Chondrocyte (in vitro differentiated cells): ENCODE measurements at places on chromosomes 6 and 20.

DNA sequence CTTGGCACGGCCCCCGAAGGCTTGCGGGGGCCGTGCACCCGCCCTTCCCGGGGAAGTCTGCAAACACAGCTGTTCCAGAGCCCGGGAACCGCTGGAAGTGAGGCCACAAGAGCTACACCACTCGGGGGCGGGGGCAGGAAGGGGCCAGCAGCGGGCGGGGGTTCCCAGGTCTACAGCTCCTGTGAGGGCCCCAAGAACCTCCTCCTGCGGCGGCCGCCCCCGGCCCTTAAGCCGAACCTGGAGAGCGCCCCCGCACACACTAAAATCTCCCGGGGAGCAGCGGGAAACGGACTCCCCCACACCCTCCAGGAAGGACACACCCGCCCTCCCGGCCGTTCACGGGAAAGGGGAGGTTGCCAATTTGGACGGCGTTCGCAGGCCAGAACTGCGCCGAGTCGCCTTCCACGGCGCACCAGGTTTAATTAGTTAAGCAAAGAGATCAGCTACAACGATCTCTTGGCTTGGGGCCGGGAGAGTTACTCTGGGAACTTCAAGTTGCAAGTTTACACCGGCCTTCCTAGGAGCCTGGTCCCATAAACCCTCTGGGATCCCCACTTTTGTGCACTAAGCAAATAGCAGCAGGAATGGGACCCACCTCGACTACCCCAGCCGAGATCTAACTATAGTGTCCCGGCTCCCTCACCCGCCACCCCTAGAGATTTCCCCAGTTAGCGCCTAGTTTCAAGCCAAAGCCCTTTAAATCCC lies 1.7 kb downstream of the JAG1 start:
- no peak for DNase-seq
- H3K27me3 ChIP-seq, result no peaks in the 10 kb centered on the region
- H3K4me1 ChIP-seq, result peaks cover 53% of the 10 kb centered on the region

DNA sequence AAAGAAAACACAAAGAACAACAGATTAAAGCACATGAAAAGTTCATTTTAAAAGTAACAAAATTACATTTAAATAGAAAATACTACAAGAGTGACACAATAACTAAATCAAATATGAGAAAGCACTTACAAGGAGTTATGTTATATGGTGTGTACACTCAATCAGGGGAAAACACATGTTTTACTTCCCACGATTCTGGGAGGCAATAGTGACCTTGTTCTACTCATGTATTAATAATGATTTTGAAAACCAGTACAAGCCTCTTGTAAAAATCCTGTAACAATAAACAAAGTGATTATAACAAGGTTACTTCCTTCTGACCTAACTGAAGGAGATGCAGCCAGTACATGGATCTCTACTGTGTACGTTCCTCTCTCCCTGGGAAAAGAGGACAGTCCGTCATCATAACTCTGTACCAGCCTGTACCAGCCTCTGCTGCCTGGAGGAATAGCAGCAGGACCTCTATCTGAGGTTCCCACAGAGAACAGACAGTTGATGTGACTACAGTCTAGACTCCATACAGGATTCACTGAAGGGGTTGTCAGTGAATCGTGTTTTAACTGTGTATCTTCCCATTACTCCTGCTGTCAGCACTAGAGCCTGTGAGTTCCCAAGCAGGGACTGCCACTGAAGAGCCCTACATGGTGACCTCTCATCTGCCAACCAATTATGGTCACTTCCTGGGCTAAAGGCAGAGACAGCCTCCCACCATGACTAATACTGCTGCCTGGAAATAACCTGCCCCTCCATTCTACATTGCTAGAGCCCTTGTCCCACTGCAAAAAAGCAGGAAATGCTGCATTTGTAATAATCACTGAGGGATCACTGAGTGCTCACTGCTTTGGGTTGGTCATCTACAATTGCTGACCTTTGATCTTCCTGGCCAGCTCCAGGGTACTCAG lies 149.7 kb downstream of the KIF16B start:
- H3K27ac ChIP-seq, result no peak overlapping the region
- no peaks in the 10 kb centered on the region for H3K27me3 ChIP-seq
- H3K4me3 ChIP-seq, result no peak overlapping the region

DNA sequence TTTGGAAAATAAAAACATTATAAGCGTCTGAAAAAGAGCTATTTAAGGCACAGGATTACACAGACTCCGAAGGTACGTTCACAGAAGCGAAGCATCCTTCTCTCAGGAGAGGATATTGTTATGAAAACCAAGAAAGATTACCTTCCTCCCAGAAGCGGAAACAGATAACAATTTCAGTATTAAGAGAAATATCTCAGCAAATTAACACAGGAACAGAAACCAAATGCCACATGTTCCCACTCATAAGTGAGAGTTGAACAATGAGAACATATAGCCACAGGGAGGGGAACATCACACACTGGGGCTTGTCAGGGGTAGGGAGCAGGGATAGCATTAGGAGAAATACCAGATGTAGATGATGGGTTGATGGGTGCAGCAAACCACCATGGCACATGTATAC lies 109.7 kb downstream of the CDK19 start:
- no peaks in the 10 kb centered on the region for H3K36me3 ChIP-seq
- H3K4me1 ChIP-seq, result peaks cover 8% of the 10 kb centered on the region
- no peak for DNase-seq
- H3K4me3 ChIP-seq, result no peak overlapping the region

DNA sequence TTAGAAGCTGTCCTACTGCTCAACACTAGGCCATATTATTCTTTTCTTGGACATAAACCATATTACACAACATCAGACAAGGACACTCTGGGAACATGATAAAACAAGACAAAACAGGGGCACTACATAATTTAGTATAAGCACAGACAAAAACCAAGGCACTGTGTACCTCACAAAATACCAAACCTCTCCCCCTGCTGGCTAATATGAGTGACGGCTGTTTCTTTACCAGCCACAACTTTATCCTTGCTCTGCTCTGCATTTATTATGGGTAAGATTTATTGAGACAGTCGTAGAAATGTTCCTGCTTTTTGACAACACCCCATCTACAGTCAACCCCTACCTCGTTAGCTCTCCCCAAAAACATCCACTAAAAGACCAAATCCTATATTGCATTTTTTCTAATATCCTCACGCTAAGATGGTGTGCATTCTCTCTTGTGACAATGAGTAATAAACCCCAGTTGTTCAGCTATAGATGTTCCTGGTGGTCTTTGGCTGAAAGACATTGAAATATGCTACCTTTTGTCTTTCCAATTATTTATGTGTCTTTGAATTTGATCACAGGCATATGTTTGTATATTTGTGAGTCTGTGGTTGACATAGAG lies 23.8 kb upstream of the POLR1H start:
- H3K4me1 ChIP-seq, result no peaks in the 10 kb centered on the region
- no peaks in the 10 kb centered on the region for H3K27me3 ChIP-seq
- peaks cover 4% of the 10 kb centered on the region for H3K36me3 ChIP-seq
- DNase-seq, result no peak
- no peak overlapping the region for H3K4me3 ChIP-seq

DNA sequence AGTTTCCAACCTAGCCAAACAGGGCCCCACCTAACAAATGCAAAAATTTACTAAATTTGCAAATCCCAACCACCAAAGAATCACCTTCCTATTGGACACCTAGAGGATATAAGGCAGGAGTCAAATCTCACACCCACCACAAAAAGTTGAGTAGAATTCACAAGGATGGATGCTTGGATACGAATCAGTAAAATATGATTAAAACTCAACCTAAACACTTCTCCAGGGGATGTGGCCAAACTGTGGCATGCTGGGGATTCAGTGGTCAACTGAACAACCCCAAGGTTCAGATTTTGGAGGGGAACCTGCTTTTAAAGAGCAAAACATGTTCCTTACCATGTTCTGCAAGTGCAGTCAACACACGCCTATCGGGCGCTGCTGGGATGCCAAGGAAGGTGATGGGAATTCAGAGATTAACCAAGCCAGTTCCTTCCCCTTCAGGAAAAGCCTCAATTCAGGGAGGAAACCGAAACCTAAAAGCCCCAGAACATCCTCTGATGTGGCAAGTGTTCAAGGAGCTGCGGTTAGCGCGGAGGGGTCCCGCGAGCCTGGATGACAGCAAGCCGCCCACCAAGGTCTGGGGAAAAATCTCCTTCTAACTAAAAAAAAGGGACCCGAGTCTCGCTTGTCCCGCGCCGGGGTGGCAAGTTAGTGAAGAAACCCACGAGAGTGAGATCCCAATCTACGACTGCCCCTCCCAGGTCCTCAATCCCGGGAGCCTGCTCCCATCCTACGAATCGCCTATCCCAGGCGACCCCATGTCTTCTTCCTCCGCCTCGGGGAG lies 902 bp downstream of the SAMHD1 start:
- peak overlapping the region; percentile 95 for H3K4me3 ChIP-seq
- peak overlapping the region; percentile 12 for H3K27ac ChIP-seq
- peaks cover 14% of the 10 kb centered on the region for H3K4me1 ChIP-seq
- DNase-seq, result no peak

DNA sequence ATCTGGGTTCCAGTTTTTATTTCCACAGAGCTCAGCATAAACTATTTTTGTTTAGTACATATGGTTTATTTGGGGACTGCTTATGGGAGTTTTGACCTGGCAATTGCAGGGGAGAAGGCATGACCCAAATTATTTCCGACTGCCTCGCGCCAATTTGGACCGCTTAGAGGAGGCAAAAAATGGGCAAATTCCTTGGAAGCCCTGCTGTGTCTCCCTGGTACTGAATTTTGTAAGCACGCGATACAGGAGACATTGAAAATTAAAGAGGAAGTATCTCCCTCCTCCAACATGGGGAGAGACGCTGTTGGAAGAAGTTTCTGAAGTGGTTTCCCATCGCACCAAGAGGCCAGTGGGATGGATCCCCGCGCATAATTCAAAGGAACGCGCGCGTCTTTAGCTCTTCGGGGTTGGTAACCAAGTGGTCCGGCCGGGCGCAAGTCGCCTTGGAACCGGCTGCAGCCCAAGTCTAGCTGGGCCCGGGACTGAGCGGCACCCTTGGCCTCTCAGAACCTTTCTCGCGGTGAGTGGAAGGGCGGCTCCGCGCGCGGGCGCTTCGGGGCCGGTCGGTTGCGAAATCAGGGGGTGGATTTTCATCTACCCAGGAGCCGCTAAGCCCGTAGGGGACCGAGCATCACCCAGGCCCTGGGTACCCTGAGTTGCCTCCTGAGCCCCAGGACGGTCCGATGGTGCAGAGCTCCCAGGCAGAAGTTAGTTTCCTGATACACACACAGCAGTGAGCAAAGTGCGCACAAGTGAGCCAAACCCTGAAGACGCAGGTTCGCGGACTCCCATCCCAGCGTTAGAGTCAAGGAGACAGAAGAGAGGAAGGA lies 6.2 kb downstream of the NKX2-2 start:
- H3K27me3 ChIP-seq, result peaks cover 79% of the 10 kb centered on the region
- DNase-seq, result no peak
- no peak overlapping the region for H3K4me3 ChIP-seq
- H3K27ac ChIP-seq, result no peak overlapping the region
- H3K4me1 ChIP-seq, result peaks cover 35% of the 10 kb centered on the region

DNA sequence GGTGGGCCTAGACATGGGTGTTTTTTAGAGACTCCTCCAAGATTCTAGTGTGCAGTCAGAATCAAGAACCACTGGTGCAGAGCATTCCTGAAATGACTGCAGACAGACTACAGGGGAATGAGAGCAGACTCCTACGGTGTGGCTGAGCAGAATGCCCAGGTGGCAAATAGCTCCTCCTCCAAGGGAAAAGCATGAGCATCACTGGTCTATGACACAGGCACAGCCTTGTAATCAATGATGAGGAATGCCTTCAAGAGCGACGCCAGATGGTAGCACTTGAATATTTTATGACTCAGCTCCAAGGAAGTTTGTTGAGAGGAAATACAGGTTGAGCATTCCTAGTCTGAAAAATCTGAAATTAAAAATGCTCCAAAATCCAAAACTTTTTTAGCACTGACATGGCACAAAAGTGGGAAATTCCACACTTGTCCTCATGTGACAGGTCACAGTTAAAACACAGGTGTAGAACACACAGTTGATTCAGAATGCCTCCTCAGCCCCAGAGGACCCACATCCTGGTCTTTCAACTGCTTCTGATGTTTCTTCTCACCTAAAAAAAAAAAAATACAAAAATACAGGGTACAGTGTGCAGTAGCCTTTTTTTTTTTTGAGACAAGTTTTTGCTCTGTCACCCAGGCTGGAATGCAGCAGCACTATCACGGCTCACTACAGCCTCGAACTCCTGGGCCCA lies 10.6 kb upstream of the FAM8A1 start:
- peaks cover 9% of the 10 kb centered on the region for H3K4me1 ChIP-seq
- H3K36me3 ChIP-seq, result no peaks in the 10 kb centered on the region
- no peaks in the 10 kb centered on the region for H3K27me3 ChIP-seq
- DNase-seq, result no peak
- H3K27ac ChIP-seq, result peak overlapping the region; percentile 57
- H3K4me3 ChIP-seq, result no peak overlapping the region
